PC-3 (cell line): ENCODE measurements at places on chromosomes 4 and X. TPM values are rescaled to one million over a fixed set of nuclear protein-coding genes. Genes with fewer than 3 reads are reported as not detected.

- DNase-seq = peak; percentile 50
These were observed 16.6 kb downstream of the MAGEA9B start for GRCh38 chrX:149570668-149571067.

NUDT10 gene
- 0.22 and 0.40 TPM in 2 replicates for total RNA-seq

DNA sequence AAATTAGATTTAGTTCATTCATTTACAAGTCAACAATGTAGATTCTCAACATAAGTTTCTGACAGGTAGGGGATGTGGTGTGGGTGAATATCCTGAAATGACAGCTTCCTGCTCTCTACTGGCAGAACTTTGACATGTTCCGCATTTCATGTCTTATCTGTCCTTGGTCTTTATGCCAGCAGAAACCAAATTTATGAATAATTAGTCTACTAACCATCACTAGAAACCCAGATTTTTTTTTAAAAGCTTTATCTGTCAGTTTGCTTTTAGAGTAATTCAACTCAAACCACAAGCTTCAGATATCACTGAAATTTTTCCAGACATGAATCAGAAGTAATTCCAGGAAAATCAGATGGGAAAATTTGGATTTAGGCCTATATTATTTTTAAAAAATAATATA is 17.9 kb downstream of the COQ2 start:
- DNase-seq = no peak

DNA sequence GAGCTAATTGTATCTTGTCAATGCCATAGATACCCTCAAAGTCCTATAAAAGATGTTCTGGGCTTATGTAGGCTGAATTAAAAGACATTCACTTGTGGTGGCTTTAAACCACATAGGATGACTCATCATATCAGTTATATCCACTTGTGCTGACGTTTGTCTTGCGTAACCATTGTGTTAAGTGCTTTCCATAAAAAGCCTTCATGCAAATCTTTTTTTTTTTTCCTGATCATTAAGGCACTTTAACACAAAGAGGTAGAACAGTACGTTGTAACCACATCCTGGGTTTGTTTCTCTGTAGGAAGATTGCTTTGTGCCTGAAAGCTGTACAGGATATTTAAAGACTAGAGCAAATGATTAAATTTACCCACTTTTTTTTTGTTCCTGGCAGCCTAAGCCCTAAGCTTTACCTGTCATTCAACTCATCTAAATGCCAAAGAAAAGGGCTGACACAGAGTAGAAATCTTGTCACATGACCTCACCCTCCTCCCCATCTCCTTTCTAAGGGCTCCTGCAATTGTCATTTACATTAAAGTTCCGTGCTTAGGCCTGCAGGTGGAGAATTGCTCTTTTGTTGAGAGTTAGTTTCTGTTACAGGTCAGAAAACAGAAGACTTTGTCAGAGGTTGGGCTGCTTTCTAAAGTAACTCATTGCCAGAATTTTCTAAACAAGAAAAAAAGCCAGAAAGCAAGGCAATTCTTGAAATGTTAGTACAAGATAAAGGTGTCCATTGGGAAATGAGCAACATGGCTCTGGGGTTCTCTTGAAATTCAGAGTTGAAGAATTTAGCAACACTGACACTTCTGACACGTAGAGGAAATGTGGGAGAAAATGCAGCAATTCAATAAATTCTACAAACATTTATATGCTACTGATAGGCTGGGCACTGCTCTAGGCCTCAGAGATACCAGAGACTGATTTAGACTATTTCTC is 555.6 kb downstream of the PPARGC1A start:
- peak; percentile 77 for DNase-seq

TLR10 gene
- total RNA-seq = not detected in 2 replicates

GRCh38 chr4:40395908-40396793 is 61.0 kb downstream of the CHRNA9 start:
- DNase-seq = peak; percentile 83

DNA sequence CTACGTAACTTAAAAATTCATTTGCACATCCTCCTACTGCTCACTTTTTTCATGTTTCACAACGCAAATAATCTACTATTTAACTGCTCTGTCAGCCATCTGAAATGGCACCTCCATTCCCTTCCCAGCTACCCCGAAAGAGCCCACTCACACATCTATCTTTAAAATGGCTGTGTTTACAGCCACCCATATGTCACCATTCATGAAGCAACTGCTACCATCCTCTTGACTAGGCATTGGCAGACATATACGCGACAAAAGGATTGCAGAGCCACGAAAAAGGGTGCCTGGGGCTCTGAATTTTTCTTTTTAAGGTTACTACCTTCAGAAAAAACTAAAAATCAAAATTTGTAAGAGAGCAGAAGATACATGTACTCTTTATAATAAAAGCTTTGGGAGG is 11.5 kb downstream of the SH3RF1 start:
- no peak for DNase-seq

DNA sequence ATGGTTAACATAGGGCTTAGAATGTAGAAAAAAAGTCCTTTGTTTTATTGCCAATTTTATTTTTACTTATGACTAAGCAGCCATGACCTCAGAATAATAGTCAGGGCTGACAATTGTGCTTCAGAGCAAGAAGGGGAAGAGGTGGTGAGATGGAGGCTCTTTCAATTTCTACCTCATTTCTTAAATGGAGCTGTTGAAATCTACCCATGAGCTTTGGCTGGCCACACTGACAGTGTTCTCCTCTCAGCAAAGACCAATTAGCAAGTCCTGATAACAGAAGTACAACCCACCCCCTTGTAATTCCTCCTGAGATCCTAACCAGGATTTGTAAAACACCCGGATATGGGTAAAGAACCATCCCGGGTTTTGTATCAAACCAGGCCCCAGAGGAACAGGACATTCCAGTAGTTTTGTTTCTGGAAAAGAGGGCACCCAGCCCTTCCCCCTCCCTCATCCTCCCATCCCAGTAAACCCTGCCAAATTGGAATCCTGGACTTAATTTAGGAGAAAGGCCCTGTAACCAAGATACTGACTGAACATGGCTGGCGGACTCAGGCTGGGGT is at the start of gene HEPH:
TSS of gene HEPH (plus strand) at position 399 of the 563 bp plus-strand sequence. CDS start 6,324 bp downstream, outside the sequence.
- DNase-seq = no peak

DNA sequence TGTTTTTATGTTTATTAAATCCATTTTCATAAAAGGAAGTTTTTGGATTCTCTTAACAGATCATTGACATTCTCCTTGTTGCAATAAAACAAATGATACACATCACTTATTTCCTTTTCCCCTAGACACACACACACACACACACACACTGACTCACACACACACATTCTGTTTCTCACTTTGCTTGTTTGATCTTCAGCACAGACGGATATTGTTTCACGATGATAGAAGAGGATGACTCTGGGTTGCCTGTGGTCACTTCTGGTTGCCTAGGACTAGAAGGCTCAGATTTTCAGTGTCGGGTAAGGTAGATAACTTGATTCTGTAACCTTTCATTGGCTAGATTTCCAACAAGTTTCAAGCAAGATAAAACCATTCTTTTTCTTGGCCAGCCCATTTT is 356.8 kb downstream of the BMPR1B start:
- peak; percentile 65 for DNase-seq

ANOS1 gene
- total RNA-seq = 1.8 and 3.5 TPM in 2 replicates

- DNase-seq = no peak
These were observed 88.9 kb downstream of the COX7B2 start for GRCh38 chr4:46820154-46820553.

DNA sequence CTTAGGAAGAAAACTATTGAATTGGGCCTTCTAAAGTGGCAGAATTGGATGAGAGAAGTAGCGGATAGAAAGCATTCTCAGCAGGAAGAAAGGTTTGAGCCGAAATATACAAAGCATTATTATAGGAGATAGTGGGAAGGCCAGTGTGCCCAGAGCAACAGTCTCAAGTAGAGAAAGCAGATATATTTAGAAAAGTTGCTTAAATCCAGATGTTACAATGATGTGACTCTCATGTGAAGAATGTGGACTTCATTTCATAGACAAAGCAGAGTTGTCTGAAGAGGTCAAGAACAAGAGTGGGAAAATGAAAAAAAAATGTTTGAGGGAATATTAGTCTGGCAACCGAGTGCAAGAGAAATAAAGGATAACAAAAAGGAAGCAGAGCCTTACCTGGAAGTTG is 66.9 kb downstream of the SYNPO2 start:
- DNase-seq = no peak

GRCh38 chr4:152776352-152776751 is 3.2 kb downstream of the TIGD4 start:
- DNase-seq = peak; percentile 16

DNA sequence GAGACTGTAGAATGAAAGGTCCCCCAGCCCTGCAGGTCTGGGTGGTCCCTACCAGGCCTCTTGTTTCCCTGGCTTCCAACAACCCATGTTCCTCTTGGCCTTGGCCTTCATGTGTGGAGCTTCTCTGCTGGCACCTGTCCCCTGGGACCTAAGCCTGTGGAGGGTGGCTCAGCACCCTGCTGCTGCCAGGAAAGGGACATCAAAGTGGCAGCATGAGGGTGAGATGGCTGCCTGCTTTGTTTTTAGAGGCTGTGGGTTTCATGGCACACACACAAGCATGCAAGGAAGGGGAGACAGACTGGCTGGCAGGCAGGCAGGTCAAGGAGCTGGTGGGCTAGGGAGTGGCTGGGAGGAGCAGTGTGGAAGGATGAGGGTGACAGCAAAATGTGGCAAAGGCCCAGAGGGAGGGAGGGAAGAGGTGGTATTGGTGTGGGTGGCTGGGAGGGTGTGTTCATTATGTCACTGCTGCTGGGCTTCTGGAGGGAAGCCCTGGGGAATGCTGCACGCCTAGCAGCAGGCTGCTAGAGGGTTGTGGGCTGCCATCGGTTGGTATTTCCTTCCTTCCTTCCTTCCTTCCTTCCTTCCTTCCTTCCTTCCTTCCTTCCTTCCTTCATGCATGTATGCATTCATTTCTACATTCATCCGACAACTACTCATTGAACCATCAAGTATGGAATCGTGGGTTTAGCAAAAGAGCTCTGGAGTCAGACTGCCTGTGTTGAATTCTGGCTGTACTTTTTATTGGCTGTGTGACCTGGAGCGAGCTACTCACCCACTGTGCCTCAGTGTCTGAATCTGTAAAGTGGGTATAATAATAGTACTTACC is 128.7 kb upstream of the PJA1 start:
- DNase-seq = no peak

DNA sequence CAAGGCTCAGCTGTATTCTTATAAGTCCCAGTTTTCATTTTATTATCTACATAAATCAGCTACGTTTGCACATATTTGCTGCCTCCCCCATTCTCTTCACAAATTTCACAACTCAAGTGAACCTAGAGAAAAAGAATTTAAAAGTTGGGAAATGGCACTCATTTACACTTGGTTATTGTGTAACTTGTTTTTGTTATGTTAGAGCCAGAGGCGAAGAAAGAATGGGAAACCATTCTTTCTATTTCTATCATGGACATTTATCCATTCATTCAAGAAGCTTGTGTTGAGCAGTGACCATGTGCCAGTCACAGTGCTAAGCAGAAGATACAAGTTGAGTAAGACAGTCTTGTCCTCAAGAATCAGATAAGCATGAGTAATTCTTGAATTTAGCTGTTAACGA is 13.5 kb downstream of the LIAS start:
- DNase-seq = no peak

ZXDA gene
- total RNA-seq = 2.9 and 3.2 TPM in 2 replicates

TRIM61 gene
- total RNA-seq = not detected in 2 replicates

DNA sequence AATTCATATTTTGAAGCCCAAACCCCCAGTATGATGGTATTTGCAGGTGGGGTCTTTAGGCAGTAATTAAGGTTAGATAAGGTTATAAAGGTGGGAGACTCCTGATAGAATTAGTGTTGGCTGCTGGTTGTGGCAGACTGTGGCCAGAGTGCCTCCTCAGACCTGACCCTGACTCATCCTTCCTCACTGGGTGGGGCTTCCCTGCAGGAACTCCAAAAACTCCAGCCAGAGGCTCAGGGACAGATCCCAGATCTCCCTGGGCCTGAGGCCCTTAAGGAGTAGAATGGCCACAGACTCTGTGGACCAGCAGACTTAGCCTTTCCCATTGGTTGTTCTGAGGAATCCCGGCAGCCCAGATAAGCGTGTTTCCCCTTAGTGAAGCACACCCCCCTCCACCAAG is 463.0 kb upstream of the CPEB2 start:
- DNase-seq = peak; percentile 48

AKAP4 gene
- total RNA-seq = not detected in 2 replicates

- DNase-seq = no peak
These were observed 97.3 kb upstream of the HPRT1 start for GRCh38 chrX:134362560-134363089.
